ENCODE measurements at places on chromosomes 7 and 10. TPM values are rescaled to one million over a fixed set of nuclear protein-coding genes. Genes with fewer than 3 reads are reported as not detected.

TMEM270 gene
- not detected for total RNA-seq

CALML3 gene
- total RNA-seq = not detected

TMEM130 gene
- 1.5 TPM for total RNA-seq

OGA gene
- total RNA-seq = 127 TPM

MYPN gene
- 1.0 TPM for total RNA-seq

BLNK gene
- total RNA-seq = not detected

VWC2 gene
- not detected for total RNA-seq

FEZF1 gene
- total RNA-seq = not detected

IL2RA gene
- not detected for total RNA-seq

ARHGAP22 gene
- total RNA-seq = 1.1 TPM

ZPBP gene
- total RNA-seq = not detected

CALHM3 gene
- not detected for total RNA-seq

ANKRD2 gene
- not detected for total RNA-seq

PDE1C gene
- total RNA-seq = 187 TPM

CH25H gene
- not detected for total RNA-seq

NAT16 gene
- not detected for total RNA-seq

SORCS1 gene
- total RNA-seq = 0.13 TPM

DKK1 gene
- 27.8 TPM for total RNA-seq

ELOVL3 gene
- not detected for total RNA-seq

ZWINT gene
- total RNA-seq = 10.9 TPM

CYP2C8 gene
- not detected for total RNA-seq

BMI1 gene
- 41.7 TPM for total RNA-seq

RELN gene
- total RNA-seq = 0.52 TPM

CCDC3 gene
- 15.0 TPM for total RNA-seq

FASTK gene
- 104 TPM for total RNA-seq

TMEM139 gene
- not detected for total RNA-seq

HOXA1 gene
- total RNA-seq = not detected

DGKB gene
- total RNA-seq = 0.57 TPM

CCL24 gene
- total RNA-seq = not detected

PDLIM1 gene
- total RNA-seq = 73.8 TPM

UBE2H gene
- total RNA-seq = 143 TPM

HPS1 gene
- total RNA-seq = 61.9 TPM

KCNK18 gene
- not detected for total RNA-seq

RAB11FIP2 gene
- 22.9 TPM for total RNA-seq

CYP2W1 gene
- not detected for total RNA-seq

ATP6V0E2 gene
- 30.8 TPM for total RNA-seq

WIPF3 gene
- total RNA-seq = not detected

LEP gene
- total RNA-seq = not detected

CFAP70 gene
- 0.86 TPM for total RNA-seq

LDB3 gene
- 0.37 TPM for total RNA-seq

EPO gene
- not detected for total RNA-seq

NUPR2 gene
- not detected for total RNA-seq

CCNY gene
- total RNA-seq = 72.0 TPM

OPN1SW gene
- total RNA-seq = not detected

SCIN gene
- 1.6 TPM for total RNA-seq

ZNF511 gene
- 39.1 TPM for total RNA-seq

FAM13C gene
- 3.2 TPM for total RNA-seq

TRIM73 gene
- total RNA-seq = 7.4 TPM

EPHB6 gene
- 13.7 TPM for total RNA-seq

TFR2 gene
- 0.19 TPM for total RNA-seq

SPDYE2 gene
- not detected for total RNA-seq

ZNF485 gene
- 1.7 TPM for total RNA-seq

All from osteocyte (in vitro differentiated cells).